RKO (cell line): ENCODE measurements at places on chromosomes 3 and 15.
A peak's percentile ranks its signal among the peaks of the same experiment; 100 is the strongest.

DNA sequence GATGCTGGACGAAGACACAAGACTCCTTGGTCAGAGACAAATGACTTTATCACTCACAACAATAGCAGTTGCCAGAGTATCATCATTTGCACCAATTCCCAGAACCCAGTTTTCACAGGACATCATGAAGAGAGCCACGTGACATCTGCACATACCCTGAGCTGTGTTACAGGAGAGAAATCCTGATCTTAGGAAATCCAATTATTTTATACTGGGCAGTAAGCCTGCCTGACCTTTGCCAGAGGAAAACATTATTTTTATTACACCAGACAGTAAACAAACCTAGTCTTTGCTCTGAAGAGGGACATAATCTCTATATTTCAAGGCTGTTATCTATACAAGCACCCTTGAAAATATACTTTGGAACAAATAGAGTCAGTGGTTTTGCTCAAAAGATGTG lies 77.4 kb downstream of the ZBBX start:
- no peak for DNase-seq

- no peak for DNase-seq
These were observed 36.5 kb downstream of the HEG1 start for GRCh38 chr3:125019271-125019670.

DNA sequence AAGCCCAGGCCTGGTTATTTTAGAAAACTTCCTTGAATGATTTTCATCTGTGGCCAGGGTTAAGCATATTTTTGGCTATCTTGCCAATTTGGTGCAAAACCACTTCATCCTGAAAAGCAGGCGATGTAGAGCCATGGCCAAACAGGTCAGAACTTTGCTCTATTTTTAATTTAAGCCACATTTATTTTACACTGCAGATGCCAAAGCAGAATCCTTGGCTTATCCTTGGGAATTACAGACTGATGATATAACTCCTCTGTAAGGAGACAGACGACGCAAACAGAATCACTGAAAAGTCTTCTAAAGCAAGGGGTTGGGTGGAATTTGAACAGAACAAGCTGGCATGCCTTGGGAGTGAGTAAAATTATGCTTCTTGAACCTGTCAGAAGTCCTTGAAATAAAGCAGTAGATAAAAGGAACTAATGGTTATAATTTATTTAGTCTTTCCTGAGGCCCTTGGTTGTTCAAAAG lies 121.9 kb downstream of the CHST2 start:
- DNase-seq: no peak

DNA sequence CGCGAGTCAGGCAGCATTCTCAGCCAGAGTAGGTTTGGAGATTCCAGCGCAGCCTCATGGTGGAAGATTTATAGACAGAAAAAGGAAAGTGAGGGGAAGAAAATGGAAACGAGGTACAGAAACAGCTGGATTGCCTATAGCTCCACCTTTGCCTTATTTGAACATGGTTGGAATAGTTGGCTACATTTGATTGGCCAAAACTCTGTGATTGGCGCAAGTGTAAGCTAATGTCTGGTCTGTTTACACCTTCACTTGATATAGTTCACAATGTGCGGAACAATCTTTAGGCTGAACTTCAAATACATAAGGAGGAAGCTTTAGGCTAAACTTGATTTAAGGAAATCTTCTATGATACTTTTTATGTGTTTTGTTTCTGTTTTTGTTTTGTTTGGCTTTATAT lies 1191.9 kb downstream of the NSUN3 start:
- DNase-seq: no peak

GRCh38 chr3:65723985-65724384 lies 314.7 kb downstream of the MAGI1 start:
- no peak for DNase-seq

DNA sequence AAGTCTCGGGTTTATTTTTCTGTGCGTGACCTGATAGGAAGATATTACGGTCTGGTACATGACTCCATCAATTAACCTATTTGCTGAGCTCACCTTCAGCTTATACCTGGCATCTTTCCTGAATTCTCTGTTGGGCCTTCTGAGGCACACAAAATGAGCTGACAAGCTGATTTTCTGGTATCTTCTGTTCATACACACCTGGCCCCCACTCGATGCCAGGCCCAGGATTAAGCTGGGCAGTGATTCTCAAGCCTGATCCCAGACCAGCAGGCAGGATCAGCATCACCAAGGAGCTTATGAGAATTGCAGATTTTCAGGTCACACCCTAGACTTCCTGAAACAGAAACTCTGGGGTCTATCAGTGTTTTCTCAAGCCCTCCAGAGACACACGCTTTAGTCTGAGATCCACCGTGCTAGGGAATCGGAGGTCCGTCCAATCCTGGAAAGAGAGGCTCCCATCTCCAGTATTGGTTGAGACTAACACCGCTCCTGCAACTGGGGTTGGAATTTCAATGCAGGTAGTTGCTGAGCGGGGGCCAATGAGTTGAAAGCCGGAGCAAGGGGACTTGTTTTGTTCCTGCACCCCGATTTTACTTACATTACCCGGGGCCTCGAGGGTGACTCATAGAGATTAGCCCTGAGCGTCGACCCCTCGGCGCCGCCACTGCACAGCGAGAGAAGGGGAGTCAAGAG lies 636 bp upstream of the EIF1B start:
- no peak for DNase-seq

GRCh38 chr3:49132437-49133225 lies at the start of gene LAMB2:
LAMB2 (minus strand) TSS chr3:49133050; CDS start chr3:49132867, 183 bp downstream.
- peak; percentile 76 for DNase-seq

- DNase-seq: no peak
These were observed 777 bp downstream of the GPR160 start for GRCh38 chr3:170038434-170039110.

DNA sequence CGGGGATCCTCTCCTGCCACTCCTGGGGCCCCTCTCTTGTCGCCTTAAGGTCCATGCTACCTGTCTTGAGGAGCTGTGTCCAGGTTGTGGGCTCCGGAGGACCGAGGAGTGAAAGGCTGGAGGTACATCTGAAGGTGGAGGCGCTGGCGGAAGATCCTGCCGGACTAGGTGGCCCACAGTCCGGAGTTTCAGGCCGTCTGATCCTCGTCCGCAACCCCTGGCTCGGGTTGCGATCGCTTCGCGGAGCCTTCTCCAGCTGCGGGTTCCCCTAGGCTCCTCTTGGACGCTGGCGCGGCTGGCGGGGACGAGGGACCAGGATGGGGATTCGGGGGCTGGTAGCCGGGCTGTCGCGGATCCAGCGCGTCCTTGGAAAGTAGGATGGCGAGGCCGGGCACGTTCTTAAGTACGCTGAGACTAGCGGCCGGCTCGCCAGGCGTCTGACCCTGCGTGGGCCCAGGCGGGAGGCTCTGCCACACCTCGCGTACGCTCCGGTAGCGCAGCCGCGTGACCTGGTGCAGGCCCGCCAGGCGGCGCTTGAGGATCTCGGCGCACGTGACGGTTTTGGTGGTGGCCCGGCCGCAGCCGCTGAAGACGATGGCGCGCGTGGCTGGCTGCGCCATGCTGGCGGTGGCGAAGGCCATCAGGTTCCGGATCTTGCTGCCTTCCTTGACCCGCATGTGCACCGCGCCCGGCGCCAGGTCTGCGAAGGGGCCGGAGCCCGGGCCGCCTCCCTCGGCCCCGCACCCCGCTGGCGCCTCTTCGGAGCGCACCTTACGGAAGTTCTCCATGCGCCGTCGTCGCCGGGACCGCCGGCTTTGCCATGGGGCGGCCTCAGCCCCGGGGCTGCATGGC lies 550 bp downstream of the RPP25 start:
- DNase-seq: peak; percentile 88

GRCh38 chr3:185539934-185540333 lies 12.5 kb downstream of the LIPH start:
- DNase-seq: no peak

- peak; percentile 94 for DNase-seq
These were observed at the start of gene CAPN7 for GRCh38 chr3:15205934-15206661. CAPN7 (plus strand) TSS chr3:15206246; CDS start chr3:15206496, 250 bp downstream.

- DNase-seq: no peak
These were observed 98.0 kb upstream of the SLC6A6 start for GRCh38 chr3:14304101-14305045.

DNA sequence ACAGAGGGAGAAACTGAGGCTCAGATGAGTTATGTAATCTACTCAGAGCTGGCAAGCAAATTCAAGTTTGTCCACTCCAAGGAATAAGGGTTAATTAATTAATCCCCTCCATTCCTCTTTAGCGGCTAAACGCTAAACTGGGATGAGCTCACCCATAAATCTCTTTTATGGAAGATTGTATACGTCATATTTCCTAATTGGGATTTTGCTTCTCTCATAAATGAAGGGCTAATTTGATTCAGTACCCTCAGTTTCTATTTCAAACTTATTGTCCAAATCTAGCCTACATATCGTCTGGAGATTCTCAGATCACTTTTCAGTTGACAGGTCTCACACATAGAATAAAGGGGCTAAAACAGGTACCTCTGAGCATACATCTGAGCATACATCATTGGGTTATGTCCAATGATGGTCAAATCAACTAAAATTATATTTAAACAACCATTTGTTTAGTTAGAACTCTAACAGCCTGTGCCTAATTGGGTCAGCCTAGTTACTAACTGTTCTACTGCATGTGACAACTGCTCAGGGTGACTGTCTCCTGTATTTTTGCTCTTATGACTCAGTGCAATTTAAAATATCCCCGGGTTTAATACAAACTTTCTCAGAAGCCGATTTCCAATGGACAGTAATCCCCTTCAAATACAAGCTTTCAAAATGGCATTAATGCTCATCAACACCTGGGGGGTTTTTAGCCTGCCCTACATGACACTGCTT lies 57.6 kb upstream of the PLXND1 start:
- peak; percentile 16 for DNase-seq

DNA sequence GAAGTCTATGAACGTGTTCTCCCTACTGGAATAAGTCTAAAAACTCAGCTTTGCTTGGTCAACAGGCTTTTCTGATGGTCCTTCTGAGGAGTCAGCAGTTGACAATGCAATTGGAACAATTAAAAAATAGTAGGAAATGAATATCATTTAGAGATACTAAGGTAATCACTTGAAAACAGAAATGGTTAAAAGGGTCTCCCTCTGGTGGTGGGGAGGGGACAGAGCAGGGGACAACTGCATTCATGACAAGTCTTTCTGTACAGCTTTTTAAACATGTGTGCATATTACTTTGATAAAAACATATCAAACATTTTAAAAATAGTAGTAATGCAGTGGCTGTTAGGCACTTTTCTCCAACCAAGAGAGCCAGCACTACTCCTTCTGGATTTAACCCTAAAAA lies 119.9 kb upstream of the FHIT start:
- DNase-seq: peak; percentile 42

GRCh38 chr3:184539801-184540435 lies 21.7 kb upstream of the EPHB3 start:
- DNase-seq: no peak

DNA sequence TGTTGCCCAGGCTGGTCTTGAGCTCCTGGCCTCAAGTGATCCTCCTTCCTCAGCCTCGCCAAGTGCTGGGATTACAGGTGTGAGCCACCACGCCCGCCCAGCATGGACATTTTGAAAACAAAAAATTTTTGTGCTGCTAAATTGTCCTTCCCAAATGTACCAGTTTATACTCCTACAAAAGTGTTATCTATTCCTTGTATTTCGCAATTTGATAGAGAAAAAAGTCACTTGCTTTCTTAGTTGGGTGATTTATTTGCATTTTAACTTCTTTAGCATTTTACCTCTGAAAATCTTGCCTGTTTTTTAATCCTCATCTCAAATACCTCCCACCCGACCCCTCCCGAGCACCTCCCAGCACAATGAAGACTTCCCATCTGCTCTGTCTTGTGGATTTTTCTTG lies 46.8 kb downstream of the PDE8A start:
- no peak for DNase-seq

GRCh38 chr15:84915606-84915958 lies 31.1 kb downstream of the SLC28A1 start:
- DNase-seq: no peak

DNA sequence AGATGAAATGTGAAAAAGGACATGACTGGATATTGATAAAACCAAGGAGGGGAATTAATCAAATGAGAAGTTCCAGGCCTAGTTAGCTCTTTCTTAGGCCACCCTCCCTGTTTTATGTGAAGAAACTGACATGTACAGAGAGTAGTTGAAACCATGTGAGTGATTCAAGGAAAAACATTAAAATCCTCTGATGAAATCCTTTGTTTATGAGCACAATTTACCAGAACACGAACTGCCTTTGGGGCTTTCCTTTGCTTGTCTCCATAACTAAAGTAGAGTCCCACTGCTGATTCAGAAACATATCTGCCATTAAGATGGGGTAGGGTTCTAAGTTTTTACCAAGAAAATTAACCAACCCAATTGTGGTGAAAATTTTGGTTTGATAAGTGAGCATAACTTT lies 558.3 kb downstream of the NR2F2 start:
- no peak for DNase-seq

DNA sequence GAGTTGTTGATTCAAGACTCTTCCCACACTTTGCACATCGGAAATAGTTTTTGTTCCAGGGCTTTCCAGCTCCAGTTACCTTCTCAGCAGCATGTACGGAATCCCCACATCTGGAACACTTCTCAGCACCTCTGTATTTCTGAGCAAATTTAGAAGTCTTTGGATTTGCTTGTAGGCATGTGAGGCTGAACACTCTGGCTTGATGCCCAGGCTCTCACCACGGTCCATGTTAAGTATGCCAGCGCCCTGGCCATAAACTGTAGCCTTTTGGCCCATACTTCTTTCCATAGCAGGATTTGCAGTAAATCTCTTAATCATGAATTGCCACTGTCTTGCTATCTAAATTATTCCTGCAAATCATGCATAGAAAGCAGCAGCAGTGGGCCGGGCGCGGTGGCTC lies 24.4 kb downstream of the ATP2C1 start:
- no peak for DNase-seq

DNA sequence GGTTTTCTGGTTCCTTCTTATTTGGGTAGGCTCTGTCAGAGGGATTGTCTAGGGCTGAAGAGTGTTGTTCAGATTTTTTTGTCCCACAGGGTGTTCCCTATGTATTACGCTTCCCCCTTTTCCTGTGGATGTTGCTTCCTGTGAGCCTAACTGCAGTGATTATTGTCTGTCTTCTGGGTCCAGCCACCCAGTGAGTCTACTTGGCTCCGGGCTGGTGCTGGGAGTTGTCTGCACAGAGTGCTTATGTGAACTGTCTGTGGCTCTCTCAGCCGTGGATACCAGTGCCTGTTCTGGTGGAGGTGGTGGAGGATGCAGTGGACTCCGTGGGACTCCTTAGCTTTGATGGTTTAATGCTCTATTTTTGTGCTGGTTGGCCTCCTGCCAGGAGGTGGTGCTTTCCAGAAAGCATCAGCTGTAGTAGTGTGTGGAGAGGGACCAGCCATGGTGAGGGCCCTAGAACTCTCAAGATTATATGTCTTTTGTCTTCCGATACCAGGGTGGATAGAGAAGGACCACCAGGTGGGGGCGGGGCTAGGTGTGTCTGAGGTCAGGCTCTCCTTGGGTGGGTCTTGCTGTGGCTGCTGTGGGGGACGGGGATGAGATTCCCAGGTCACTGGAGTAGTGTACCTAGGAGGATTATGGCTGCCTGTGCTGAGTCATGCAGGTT lies 53.8 kb downstream of the CCDC66 start:
- DNase-seq: no peak

- DNase-seq: no peak
These were observed 719 bp upstream of the SRPRB start for GRCh38 chr3:133804896-133805295.

- no peak for DNase-seq
These were observed 1.8 kb downstream of the WWTR1 start for GRCh38 chr3:149655826-149656574.

GRCh38 chr3:46662771-46663551 lies 30.5 kb downstream of the ALS2CL start:
- DNase-seq: no peak
